ENCODE measurements at places on chromosomes 2 and 18.
A peak's percentile ranks its signal among the peaks of the same experiment; 100 is the strongest.

DNA sequence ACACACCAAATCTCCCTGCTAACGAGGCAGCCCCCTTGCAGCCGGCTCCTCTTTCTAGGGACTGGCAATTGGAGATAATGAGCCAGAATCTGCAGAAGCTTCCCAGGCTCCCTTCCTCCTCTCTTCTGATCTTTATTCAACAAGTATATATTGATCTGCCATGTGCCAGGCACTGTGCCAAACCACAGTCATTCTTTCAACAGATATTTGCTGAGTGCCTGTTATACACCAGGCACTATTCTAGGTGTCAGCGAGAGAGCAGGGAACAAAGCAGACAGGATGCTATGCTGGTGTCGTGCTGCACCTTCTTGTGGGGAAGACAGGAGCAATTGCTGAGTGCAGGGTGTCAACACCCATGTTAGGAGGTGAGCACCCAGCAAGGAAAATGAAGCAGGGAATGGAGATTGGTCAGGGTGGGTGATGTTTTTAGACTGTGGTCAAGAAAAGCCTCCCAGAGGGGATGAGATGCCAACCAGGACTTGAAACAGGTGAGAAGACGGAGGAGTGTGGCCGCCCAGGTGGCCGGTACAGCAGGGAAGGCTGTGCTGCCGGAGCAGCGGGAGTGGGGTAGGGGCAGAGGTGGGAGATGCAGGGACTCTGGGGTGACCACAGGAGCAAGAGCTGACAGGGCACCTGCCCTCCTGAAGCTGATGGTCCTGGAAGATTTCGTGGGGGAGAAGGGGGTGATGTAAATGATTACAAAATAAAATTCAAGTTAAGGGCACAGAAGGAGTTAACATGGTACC, 307.6 kb upstream of the RAB12 start:
- DNase-seq = no peak

- DNase-seq = no peak
These were observed 129.3 kb upstream of the CTAGE1 start for GRCh38 chr18:22546905-22547570.

- no peak for DNase-seq
These were observed 459.3 kb upstream of the TRIB2 start for GRCh38 chr2:12257476-12257875.

- DNase-seq = no peak
These were observed 591.3 kb upstream of the ZNF804A start for GRCh38 chr2:184006998-184007397.

DNA sequence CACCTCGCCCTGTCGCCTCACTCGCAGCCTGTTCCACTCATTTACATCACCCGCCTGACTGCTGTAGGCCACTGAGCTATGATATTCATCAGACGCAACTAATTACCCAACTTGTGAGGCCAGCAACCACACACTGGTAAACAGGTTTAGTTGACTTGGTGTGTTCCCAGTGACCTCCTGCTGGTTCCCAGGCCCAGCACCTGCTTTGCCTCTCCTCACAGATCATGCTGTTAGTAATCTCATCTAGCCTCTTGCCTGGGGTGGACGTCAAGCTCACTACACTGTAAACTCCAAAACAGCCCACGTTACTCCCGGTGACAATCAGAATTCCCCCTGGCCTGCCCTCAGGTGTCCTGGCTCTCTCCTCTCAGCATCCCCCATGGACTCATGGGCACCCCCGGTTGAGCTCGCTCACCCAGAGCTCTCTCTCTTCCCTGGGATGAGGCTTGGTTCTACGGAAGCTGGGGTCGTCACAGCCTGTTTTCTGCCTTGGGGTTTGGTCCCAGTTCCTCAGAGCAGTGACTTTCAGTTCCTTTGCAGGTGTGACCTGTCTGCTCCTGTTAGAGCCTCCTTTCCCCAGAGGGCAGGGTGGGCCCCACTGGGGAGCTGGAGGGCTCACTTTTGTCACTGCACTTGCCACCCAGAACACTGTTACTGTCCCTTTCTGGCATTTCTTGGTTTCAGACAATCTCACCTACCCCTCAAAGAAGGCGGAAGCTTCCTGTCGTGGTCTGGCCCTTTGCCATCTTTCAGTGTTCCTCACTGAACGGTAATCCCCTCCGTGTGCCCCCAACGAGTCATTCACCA, 40.3 kb downstream of the INPP5D start:
- no peak for DNase-seq

DNA sequence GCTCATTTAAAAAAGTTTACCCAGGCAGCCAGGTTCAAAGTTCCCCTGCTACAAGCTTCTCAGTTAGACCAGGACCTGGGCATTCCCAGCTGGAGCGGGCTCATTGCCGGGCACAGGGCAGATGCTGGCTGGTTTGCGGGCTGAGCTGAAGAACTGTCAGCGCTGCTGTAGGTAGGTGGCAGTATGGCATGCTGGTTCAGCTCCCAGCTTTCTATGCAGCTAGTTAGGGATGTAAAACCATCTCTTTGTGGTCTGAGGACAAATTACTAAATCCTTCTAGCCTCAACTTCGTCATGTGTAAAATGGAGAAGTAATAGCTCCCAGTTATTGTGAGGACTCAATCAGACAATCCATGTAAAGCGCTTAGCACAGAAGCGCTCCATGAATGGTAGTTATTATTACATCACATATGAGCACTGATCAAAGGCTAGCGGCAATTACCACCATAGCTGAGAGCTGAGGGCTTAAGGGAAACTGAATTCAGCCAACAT, 2.4 kb upstream of the LDLRAD4 start:
- DNase-seq = peak; percentile 88
